ENCODE measurements at places on chromosomes 11 and 22. TPM values are rescaled to one million over a fixed set of nuclear protein-coding genes. Genes with fewer than 3 reads are reported as not detected.

DNA sequence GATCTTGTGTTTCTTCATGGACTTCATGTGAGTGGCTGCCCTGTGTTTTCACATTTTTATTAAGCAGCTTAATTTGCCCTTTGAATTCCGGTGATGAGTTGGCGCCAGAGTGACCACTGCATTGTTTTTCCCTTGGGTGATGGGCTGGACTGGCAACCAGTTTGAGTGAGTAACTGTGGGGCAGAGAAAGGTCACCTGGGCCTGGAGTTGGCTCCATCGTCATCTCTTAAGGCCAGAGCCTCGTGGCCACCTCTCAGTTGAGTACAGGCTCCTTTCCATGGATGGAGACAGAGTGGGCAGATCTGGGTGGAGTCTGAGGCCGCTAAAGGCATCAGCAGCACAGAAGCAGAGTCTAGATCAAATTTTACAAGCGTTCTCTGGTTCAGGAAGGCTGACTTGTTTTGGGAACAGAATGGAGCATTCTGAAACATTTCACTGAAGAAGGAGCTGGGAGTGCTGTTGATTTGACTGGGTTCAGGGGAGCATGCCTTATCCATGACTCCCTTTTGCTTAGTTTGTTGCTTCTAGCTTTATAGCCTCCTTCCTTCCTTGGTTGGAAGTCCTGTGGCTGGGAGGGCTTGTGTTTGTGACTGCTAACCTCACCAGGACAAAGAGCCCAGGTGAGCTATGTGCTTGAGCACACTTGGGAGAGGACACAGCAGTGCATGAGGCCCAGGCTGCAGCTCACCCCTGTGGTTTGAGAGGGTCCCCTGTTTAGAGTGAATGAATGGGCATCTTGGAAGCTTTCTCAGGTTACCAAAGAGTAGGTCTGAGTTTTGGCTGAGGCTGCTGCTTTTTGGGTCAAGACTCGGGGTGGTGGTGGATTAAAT is 7.8 kb downstream of the BCR start:
- DNase-seq = peak; percentile 23
- peaks cover 11% of the 10 kb centered on the region for H3K4me1 ChIP-seq
- no peaks in the 10 kb centered on the region for H3K27me3 ChIP-seq
- 0 out of 2 replicates have a peak, but pooled peaks cover 3% of the 10 kb centered on the region for H3K36me3 ChIP-seq

- H3K4me3 ChIP-seq = no peak overlapping the region
- no peak for DNase-seq
- H3K27ac ChIP-seq = no peak overlapping the region
- no peaks in the 10 kb centered on the region for H3K36me3 ChIP-seq
Measured at GRCh38 chr11:129317571-129317970, 58.1 kb upstream of the BARX2 start.

DNA sequence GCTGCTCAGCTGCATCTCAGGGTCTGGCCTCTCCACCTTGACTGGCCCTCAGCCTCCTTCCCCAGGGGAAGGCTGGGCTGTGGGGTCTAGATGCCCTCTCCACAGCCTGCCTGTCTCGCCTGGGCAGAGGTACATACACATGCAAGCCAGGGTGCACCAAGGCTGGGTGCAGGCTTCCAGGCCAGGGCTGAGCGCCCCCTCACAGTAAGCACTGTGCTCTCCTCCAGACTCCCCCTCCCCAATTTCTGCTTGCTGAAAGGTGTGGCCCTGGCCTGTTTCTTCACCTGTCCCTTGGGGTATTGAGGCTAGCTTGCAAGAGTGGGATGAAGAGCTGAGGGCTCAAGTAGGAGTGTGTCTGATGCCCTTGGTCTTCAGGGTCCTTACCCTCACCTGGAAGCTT is 22.5 kb downstream of the RELT start:
- H3K27ac ChIP-seq = no peak overlapping the region
- H3K27me3 ChIP-seq = no peaks in the 10 kb centered on the region
- no peak overlapping the region for H3K4me3 ChIP-seq
- H3K4me1 ChIP-seq = peaks cover 6% of the 10 kb centered on the region
- peaks cover 4% of the 10 kb centered on the region for H3K36me3 ChIP-seq
- no peak for DNase-seq

Gene ANKK1
- total RNA-seq = not detected
